SK-N-SH treated with all-trans-retinoic acid at 6 μM for 48 hours (cell line): ENCODE measurements at places on chromosomes 5 and 9.
A peak's percentile ranks its signal among the peaks of the same experiment; 100 is the strongest.

DNA sequence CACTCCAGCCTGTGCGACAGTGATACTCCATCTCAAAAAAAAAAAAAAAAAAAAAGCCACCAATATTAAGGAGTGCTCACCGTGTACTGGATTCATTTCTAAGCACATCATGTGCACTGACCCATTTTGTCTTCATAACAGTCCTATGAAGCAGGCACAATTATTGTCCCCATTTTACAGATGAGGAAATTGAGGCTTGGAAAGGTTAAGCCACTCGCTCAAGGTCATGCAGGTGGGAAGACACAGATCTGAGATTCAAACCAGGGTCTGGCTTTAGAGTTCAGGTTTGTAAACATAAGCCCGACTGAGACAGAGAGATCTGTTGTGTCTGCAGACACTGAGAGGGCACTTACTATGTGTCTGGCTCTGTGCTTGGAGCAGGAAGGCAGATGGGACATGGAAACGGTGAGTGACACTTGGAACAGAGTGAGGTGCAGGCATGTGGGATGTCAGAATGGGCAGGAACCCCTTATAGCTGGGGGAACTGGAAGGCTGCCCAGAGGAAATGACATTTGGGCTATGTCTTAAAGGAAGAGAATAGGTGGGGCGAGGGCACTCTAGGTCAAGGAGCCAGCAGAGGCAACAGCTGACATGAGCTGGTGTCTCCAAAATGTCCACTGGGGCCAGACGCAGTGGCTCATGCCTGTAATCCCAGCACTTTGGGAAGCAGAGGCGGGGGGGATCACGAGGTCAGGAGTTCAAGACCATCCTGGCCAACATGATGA, 69.9 kb downstream of the STK10 start:
- ATAC-seq, result no peak

- no peak for ATAC-seq
Measured at GRCh38 chr9:119420231-119420630, 51.0 kb upstream of the BRINP1 start.

DNA sequence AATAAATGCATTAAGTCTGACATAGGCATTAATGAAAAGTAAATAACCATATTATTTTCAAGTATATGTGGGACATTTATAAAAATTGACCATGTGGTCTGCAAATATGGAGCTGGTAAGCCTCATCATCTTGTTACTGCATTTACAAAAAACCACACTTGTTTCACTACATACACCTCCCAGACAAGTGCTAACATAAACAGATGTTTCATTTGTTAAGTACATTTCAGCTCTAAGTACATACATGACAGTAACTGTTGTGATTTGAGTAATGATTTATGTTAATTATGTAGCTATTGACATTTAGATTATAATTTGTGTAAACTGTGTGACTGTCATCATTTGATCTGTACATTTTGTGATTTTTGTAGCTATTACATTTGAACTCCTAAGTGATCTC, 13.9 kb downstream of the IDNK start:
- ATAC-seq, result no peak

DNA sequence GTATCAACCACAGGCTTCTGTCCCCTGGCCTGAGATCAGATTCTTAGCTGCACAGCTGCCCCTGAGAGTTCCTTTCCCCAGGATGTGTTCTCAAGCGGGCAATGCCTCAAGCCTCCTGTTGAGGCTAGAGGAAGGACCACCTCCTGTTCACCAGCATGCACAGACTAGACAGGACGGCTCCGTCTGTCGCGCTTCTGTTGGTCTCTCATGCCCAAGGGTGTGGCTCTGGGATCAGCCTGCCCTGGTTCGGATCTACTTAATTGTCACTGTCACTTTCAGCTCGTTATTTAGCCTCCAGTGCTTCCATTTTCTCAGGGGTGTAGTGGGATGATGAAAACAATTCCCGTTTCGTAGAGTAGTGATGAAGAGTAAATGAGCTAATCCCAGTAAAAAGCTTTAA, 103.1 kb downstream of the KCNIP1 start:
- peak; percentile 23; the same call in 1 of the 3 replicates for ATAC-seq

- no peak for ATAC-seq
Measured at GRCh38 chr5:57805732-57806131, 323.1 kb upstream of the ACTBL2 start.

DNA sequence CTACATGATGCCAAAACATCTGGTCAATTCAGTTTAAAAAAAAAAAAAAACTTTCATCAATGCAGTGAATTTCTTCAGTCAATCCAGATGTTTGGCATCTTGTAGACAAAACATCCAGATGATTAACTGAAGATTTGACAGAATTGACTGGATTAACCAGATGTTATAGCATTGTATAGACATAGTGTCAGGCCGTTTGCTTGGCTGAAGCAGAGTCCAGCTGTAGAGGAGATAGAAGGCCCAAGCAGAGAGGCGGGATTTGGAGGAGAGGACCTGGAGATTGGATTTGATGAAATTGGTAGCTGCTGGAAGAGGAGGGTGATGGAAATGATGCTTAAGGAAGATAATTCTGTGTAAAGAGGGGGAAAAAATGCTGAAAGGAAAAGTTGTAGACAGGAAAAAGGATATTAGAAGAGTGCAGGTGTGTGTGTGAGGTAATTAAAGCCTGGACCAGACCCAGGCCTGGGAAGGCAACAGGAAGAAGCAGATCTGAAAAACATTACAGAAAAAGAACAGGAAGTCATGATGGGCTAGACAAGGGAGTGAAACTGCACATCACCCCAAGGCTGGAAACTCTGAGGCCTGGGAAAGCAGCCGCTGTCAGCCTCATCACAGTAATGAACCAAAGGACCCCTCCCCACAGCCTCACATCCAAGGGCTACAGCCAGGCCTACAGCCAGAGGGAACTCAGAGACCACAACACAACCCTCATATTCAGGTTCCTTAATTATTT, 258.3 kb downstream of the CWC27 start:
- ATAC-seq, result no peak

DNA sequence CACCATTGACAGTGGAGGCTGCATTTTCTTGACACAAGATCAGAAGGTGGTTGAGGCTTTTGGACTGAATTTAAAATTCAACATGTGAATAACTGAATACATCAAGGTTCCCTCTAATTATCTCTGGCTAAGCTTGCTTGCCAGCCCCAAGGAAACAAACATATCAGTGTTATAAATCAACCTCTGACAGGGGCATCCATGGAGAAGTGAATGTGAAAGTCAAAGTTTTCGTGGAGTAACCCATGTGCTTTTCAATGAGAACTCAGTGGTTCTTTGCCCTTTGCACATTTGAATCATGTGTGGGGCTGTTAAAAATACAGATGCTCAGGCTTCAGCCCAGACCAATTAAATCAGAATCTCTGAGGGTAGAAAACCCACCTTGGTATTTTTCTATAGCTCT, 128.9 kb downstream of the LRRC70 start:
- ATAC-seq, result no peak

- ATAC-seq, result no peak
Measured at GRCh38 chr5:31106691-31107090, 86.8 kb upstream of the CDH6 start.

DNA sequence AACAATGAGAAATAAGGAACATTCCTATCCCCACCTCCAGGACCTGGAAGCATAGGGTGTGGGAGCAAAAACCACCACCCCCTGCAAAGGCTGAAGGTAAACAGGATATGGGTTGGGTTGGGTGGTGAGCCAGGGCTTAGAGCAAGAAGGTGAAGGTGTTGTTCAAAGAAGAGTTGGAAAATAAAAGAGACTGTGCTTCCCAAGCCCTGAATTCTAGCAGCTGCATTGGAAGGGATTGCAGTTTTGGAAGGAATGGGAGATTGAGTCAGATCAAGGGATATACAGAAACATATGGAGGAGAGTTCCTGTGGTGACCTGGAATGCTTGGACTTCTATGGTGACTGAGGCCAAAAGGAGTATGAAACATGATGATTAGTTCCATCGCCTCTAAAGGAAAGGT, 24.7 kb upstream of the MTAP start:
- ATAC-seq, result no peak

- ATAC-seq, result no peak
Measured at GRCh38 chr5:51279983-51280706, 103.1 kb upstream of the ISL1 start.

- peak; percentile 83 for ATAC-seq
Measured at GRCh38 chr9:97039514-97039860, 545 bp upstream of the CTSV start.

DNA sequence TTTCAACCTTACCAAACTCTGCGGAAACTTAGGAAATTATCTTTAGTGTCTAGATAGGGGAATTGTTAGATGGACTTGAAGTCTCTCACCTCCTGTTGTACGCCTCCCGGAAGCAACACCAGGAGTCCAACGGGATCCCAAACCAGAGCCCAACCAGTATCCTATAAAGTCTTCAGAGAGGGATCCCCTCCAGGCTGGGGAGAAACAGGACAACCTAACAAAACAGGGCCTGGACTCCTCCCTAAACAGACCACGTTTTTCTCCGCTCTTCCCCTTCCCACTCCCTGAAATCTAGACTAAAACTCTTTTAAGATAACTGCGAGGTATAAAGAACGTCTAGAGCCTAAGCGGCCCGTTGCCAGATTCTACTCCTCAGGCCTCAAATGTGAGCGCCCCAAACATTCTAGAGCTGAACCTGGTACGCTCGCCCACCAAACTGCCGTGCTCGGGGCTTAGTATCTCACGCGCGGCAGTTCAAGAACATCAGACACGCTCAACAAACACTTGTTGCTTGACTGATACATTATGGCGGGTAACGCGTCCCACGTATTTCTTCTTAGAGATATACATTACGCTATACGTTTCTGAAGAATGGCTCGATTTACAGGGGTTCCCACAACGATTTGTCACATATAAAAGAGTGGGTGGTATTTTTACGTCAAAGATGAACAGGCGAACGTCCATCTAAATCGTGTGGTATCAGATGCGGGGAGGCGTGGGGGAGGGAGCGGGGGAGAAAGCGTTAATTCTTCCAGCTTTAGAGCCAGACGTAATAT, 663 bp upstream of the SMIM27 start:
- peak; percentile 33 for ATAC-seq

GRCh38 chr9:98999152-98999525, 55.4 kb downstream of the COL15A1 start:
- ATAC-seq, result no peak; the same call in 2 of the 3 replicates

- ATAC-seq, result no peak
Measured at GRCh38 chr5:81751836-81752643, 1.1 kb upstream of the SSBP2 start.

DNA sequence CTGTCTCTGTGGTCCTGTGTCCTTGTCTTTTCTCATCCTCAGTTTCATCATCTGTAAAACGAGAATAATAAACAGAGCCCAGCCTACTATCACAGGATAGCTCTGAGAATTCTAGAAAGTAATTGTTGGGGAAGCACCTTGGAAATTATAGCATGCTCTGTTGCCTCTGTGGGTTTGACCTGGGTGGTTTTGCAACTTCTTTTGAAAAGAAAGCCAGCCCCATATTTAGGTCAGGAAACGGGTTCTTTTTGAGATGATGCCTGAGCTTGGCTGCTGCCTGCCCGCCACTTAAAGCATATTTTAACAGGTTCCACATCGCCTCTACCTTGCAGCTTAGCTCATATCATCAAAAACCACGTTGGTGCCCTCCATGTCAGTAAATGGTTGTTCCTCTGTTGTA, 111.1 kb downstream of the TLR4 start:
- no peak for ATAC-seq
